NCI-H69 (cell line): ENCODE measurements at places on chromosomes 6 and 20.

DNA sequence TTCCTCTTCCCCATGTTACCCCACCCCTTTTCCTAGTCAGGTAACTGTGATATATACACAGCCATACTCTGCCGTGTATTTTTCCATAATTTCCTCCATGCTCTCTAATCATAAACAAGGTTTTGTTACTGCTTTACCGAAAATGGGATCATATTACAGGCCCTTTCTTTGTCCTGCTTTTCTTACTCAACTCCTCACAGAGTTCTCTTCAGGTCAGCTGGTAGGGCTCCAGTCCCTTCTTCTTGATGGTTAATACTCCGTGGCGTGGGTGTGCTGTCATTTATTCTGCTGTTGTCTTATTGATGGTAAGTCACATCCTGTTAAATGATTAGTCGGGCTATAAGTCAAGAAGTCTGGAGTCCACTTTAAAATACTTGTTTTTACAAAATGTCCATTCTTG, 24.9 kb upstream of the PI16 start:
- DNase-seq: peak; percentile 52

DNA sequence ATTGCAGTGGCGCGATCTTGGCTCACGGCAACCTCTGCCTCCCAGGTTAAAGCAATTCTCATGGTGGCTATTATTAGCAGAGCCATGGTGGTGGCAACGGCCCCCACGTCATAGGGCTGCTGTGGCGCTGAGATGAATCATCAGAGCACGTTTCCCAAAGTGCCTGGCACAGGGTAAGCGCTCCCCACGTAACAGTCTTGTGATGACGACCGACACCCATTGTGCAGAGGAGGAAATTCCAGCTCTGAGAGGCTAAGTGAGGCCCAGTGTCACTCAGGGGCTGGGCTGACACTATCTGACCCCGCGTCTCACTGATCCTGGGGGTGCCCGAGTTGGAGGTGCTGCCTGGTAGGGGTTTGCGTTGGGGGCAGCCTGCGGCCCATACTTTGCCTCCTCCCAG, 16.2 kb downstream of the SUN5 start:
- DNase-seq: no peak

DNA sequence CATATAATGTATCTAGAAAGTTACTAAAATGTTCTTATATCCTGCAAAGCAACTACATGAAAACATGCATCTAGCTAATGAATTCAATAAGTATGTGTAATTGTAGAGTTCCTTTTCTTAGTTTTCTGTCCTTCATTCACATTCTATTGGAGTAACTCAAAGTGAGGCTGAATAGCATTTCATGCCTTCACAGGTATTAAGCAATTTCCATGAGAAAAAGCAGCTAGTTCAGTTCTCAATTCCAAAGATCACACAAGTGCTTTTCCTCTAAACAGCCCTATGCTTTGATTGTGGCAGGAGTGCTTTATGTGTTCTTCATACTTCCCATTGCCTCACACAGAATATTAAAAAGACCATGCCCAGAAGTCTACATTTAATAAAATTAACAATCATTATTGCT, 274.9 kb downstream of the RFPL4B start:
- DNase-seq: no peak

GRCh38 chr6:153856929-153857376, 182.1 kb upstream of the OPRM1 start:
- no peak for DNase-seq

DNA sequence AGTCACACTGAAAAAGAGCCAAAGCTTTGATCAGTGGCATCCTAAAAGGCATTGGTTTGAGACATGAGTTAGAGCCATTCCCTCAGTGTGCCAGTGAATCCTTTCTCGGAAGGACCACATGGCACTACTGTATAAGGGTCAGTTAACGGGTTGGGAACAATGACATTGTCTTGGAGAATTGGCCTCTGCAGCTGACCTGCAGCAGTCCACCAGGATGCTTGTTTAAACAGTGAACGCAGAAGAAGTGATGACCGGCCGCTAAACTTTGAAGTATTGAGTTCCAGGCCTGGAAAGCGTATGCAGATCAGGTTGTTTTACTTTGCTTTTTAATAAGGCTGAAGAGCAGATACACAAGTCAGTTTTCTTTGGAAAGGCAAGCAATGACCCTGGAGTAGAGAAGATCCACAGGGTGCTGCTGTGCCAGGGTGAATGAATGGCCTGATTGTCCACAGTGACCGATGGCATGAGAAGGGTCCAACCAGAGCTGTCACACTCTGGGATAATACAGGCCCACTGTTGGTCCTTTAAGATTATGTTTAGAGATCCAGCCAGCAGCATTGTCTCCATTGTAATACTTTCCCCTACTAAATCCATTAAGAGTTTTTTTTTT, 57.8 kb downstream of the GMPR start:
- no peak for DNase-seq

DNA sequence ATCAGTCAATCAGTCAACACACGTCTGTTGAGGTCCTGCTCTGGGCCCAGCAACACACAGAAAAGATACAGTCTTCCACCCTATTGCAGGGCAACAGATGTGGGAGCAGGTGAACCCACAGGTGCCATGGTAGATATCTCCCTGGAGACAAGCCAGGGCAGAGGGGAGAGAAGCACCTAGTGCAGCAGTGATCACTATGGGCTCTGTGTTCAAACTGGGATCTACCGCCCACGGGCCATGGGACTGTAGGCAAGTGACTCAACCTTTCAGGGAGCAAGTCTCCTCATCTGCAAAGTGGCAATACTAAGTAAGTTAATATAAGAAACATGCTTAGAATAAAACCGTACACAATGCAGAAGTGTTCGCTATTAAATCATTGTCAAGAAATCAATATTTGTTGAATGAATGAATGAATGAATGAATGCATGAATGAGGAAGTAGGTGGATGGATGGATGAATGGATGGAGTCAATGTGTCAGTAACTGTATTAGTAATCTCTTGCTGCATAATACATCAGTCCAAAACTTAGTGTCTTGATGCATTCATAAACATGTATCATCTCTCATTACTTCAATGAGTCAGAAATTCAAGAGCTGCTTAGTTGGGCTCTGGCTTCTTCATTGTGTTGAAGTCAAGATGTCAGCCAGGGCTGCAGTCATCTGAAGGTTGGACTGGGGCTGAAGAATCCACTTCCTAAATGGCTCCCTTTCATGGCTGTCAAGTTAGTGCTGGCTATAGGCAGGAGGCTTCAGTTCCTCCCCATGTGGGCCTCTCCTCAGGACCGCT, 31.9 kb upstream of the NFATC2 start:
- no peak for DNase-seq

DNA sequence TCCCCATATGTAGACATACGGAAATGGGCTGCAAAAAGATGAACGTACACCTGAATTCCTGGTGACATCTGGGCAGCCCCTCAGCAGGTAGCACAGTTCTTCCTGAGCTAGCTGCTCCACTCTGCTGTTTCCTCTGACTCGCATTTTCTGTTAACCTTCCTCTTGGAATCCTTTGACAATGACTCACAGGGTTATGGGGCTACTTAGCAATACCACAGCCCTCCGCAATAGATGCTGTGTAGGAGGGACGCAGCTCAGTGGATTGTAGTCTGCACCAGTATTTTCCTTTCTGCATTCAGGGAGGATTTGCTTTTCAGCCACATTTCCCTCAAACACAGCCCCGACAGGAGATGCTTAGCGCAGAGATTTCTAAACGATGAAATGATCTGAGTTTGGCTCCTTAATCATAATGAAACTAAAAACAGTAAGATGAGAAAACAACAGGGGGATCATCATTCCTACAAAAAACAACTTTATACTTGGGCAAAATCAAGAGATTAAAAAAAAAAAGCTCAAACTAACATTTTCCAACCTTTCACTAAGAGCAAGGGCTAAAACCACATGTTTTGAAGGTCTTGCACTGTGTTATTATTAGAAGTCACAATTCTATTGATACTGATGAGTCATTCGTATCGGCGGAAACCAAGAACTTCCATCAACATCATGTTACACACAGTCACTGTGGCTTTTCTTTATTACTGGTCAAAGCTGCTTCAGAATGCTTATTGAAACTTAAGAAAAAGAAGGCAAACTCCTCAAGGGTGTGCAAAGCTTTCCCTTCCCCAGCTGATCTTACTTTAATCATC, 12.2 kb downstream of the BACH2 start:
- no peak for DNase-seq

DNA sequence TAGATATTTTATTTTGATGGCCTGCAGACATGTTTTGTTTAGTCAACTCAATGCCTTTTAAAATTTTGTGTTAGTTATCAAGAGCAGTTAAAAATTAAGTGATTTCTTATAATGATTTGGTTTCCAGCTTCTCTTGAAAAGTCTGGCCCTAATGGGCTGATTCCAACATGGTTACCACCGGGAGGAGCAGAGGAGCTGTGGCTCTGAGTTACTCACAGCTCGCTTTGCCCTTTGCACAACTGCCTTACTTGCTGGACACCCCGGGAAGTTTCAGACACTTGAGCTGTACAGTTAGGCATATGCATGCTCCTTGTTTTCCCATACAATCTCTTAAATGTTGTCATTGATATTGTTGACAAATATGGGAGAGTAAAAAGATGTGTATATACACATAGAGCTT, 173.1 kb upstream of the MMS22L start:
- DNase-seq: peak; percentile 30

DNA sequence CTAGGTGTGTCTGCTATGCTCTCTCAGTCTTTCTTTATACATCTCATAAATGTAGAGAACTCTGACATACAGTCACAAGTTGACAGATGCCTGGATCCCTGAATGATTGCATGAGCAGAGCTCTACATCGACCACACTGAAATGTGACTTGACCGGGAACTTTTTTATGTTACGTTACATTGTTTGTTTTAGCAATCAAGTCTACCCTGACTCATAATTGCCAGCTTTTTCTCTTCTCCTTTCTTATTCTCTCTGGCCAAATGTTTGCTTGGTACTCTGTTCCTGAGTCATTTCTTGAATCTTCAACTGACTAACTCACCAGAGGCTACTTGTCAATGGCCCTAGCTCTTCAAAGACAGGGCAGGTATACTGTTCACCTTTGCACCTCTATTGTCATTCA, 213.6 kb upstream of the DTNBP1 start:
- DNase-seq: no peak

DNA sequence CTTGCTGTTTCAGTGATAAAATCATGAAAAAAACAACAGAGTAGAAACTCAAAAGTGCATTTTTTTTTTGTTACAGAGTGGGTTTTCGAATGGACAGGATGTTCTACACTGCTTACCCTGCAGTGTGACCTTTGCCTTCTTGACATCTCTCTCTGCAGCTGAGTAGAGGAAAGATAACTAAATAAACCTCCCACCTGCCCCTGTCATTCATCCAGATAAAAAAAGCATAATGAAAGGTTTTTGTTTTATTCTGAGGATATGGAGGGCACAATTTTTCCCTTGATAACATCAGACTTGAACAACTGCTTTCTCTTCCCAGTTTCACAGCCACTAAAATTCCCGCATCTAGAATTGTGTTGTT, 193.6 kb upstream of the FOXQ1 start:
- no peak for DNase-seq

DNA sequence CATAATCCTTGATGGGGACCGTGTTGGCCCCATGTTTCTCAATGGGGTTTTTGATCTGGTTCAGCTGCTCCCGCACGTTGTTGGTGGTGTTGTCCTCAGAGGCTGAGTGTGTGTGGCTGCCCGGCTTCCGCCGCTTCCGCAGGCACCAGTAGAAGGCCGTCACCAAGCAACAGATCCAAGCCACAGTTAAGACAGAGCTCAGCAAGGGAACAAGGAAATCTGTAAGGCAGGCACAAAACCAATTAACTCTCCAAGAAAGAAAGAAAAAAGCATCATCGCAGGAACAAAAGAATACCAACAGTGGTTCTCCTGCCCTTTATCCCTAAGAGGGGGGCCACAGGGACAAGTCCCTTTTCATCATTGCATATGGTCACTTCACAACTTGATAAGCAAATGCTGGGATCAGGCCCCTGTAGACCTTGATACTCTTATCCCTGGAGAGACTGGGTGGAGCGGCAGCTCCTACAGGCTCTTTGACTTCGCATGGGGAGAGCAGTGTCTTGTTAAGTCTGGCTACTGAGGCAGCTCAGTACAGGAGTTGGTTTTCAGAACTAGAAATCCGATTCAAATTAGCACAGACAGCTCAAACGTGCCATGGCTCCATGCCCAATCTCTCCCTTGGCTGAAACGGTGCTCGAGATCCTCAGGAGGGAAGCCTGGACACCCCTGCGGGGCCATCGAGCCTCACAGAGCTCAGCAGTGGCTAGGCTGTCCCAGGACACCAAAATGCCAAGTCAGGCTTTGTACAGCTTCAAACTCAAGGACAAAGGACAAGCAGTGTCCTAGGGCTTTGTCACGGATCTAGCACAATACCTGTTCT, 33.9 kb downstream of the JAG1 start:
- no peak for DNase-seq

GRCh38 chr20:51463560-51463959, 79.0 kb downstream of the NFATC2 start:
- no peak for DNase-seq

DNA sequence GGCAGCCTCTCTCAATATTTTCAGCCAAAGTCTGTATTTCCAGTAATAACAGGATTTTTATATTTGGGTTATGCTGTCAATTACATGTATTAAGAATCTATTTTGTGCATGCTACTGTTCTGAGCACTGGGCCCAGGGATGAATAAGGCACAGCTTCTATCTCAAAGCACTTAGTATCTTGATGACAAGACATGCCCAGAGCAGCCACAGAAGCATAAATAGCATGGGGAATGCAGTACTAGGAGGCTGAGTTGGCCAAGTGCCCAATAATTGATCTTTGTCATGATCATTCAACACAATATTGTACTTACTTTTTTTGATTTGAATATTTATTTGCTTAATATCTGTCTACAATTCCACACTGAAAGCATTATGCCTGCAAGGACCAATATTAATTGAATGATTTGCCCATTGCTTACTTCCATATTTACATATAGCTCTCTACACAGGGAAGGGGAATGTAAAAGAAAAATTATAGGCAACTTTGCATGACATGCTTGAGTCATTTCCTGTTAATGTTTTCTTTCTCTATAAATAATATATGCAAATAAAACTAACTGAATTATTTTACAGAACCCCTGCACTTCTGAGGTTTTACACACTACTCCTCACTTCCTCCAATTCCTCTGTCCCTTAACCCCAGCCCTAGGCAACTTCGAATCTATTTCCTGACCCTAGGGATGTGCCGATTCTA, 298.9 kb upstream of the BMP2 start:
- no peak for DNase-seq

DNA sequence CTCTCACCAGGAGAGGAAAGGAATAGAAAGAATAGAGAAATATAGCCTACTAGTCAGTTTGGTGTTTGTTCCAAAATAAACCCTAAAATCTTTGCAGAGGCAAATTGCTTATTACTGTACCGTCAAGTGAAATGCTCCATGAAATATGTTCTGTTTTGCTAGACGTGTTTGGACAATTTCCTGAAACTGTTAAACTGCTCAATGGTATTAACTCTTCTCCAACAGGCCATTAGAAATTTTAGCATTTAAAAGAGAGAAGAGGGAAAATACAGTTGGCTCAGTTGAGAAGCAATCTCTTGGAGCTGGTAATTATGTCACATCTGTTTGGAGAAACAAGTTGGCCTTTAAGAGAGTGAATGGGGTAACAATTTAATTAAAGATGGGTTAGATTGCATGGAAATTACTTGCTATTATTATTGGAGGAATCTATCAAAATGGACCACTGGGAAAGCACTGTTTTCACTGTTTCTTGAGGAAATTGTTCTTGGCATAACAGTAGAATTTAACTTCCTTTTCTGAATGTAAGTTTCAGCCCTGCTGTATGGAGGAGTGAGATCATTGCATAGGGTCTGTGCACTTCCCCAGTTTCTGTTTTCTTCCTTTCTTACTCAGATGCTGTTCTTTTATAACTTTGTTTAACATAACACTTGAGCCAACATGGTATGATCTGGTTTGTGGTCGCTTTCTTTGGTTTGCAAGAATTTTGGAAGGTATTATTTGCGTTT, 373.6 kb downstream of the PLCB1 start:
- DNase-seq: peak; percentile 25
